ENCODE measurements at places on chromosomes 1 and 21.

GRCh38 chr21:45998276-45998701, 16.7 kb downstream of the COL6A1 start:
- no peak for DNase-seq

- no peak for DNase-seq
These were observed 4.1 kb upstream of the TRAF3IP3 start for GRCh38 chr1:209751627-209752231.

DNA sequence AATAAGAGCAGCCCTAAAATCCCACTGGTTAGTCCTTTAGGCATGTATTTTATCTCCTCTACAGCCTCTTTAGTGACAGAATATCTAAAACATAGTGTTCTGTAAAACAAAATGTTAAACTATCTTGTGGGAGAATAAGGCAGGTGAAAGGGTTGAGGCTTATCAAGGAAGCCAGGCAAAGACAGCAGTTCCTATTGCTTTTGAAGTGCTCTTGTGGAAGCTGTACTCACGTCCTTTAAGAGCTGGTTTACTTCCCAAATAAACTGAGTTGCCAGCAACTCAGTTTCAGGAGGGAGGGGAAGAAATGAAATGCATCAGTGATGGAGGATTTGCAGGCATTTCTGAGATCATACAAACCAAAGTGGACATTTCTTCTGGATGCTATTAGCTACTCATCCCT, 529.6 kb upstream of the ZRANB2 start:
- DNase-seq, result no peak

DNA sequence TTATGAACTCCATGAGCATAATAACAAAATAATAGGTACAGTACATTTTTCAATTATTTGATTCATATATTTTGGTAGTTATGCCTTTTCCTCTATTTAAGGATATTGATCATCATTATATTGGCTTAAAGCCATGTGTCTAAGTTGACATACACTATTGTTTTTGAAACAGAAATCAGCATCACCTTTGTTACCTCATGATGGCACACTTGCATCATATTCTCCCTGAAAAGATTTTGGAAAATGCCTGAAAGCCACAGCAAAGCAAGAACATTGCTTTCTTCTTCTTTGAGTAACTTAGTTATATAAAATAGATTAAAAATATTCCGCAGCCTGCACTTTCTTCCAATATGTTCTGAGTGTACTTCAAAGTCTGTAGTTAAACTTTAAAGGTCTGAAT, 33.3 kb downstream of the TMPRSS15 start:
- no peak for DNase-seq

DNA sequence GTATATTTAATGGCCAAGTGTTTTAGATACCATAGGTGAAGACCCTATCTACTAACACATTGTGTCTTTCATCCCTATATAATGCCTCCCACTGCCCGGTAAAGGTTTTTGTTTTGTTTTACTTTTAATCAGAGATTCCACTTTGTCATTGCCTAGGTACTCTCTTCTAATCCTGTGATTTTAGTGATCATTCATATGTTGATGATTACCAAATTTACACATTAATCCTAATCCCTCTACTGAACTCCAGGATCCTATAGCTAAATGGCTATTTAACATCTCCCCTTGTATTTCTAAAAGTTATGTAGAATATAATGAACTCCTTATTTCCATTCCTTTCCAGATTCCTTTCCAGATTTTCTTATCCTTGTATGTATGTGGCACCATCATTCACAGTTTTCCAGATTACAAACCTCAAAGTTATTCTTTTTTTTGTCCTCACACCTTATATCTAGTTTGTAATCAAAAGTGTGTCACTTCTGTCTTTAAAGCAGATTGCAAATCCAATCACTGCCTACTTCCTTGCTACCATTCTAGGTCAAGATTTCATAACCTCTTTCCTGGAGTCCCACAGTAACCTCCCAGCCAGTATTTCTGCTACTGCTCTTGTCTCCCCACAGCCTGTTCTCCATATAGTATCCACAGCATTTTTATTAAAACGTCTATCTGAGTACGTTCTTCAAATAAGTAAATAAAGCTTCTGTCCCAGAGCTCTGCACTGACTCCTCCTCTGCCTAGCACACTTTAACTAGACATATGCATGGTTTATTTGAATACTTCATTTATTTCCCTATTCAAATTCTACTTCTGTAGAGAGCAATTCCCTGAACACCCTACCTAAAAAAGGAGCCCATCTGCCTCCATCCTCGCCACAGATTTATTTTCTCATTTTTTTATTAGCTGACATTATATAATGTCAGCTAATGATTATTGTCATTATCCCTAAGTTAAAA, 157.8 kb downstream of the KCNT2 start:
- DNase-seq, result no peak

DNA sequence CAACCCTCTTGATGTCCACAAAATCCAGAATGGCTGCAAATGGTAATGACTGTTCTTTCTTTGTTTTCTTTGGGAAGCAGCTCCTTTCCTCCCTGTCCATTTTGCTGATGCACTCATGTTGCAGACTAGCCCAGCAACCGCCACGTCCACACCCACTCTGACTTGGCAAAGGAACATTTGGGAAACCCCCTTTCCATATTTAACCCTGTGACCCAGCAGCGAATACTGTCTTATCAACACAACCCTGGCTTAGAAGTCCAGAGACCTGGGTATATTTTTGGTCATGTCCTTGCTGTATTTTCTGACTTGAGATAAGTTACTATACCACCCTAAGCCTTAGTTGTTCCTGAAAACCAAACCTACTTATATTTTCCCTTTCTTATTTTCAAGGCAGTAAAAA, 18.1 kb upstream of the SHE start:
- no peak for DNase-seq

- DNase-seq, result no peak
These were observed 19.5 kb downstream of the SFPQ start for GRCh38 chr1:35173491-35173890.

DNA sequence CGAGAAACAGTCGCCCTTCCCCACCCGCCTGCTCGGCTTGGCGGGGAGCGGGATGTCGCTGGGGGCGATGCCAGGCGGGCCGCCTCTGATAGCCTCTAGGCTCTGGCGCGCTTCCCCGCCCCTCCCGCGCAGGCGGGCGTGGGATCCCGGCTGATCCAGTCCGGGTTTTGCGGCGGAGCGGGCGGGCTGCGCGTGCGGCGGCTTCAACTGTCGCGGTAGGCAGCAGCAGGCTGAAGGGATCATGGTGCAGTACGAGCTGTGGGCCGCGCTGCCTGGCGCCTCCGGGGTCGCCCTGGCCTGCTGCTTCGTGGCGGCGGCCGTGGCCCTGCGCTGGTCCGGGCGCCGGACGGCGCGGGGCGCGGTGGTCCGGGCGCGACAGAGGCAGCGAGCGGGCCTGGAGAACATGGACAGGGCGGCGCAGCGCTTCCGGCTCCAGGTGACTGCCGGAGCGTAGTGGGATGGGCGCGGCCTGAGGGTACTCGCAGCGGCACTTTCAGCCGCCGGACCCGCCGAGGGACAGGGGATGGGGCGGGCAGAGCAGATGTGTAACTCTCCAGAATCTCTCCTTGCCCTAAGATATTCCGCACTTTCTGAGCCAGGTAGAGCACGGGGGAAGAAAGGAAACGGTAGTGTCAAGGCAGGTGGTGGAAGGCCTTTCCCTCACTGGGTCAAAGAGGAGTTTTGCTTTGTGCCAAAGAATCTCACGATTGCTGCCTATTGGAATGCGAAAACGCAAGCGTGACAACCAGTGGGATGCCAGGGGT, at the start of gene FAAH:
FAAH (plus strand) TSS at position 210 of the 764 bp plus-strand sequence; CDS start at position 242, 32 bp downstream.
- DNase-seq, result peak; percentile 48

GRCh38 chr1:175536369-175536768, 207.0 kb downstream of the TNR start:
- no peak for DNase-seq

DNA sequence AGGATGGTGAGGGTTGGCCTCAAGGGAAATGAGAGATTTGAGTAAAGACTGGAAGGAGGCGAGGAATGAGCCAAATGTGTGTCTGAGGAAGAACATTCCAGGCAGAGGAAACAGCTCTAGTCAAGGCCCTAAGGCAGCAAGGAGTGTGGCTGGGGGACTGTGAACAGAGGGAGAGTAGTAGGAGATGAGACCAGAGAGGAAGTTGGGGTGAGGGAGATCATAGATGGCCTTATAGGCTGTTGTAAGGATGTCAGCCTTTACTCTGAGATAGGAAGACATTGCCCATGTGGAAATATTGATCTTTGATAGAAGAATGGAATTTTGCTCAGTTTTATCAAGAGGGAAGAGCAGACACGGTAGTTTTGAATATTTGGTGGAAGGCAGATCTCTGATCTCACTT, 55.2 kb upstream of the ARTN start:
- no peak for DNase-seq

GRCh38 chr1:38267037-38268036, 220.7 kb upstream of the POU3F1 start:
- no peak for DNase-seq

GRCh38 chr1:213444224-213444623, 393.2 kb downstream of the RPS6KC1 start:
- DNase-seq, result no peak

GRCh38 chr1:69528376-69528775, 39.3 kb upstream of the LRRC7 start:
- DNase-seq, result no peak

- DNase-seq, result no peak
These were observed 19.8 kb upstream of the UCK2 start for GRCh38 chr1:165807613-165808012.

- no peak for DNase-seq
These were observed 28.5 kb downstream of the PLEKHA6 start for GRCh38 chr1:204331275-204331674.

GRCh38 chr1:37930246-37931101, 16.4 kb downstream of the INPP5B start:
- DNase-seq, result peak; percentile 28
